Immature natural killer cell (primary cell): ENCODE measurements at places on chromosomes 7 and 10.

DNA sequence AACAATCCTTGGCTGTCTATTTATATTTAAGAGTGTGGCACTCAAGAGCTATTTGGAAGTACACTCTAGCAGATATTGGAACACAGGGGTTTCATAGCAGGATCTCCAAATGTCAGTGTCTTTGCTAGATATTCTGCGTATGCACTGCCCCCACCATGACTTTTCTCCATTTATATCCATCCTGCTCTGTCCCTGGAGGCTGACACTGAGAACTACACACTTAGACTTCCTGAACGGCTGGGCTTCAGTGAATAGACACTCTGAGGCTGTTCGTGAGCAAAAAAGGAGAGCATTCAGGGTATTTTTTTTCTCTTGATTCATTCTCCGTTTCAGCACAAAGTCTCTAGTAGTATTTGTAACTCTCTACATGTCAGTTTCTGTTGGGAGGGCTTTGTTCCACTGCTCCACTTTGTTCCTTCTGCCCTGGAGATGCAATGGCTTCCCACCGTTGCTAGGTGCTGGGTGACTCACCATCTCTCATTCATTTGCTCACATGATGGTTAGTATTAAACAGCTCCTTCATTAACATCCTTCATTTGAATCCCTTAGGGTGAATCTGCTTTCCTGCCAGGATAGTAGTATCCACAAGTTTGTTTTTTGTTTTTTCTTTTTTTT, 155.9 kb upstream of the SLC13A1 start:
- DNase-seq = no peak

- DNase-seq = no peak
Measured at GRCh38 chr10:48520594-48520993, 84.3 kb downstream of the ARHGAP22 start.

DNA sequence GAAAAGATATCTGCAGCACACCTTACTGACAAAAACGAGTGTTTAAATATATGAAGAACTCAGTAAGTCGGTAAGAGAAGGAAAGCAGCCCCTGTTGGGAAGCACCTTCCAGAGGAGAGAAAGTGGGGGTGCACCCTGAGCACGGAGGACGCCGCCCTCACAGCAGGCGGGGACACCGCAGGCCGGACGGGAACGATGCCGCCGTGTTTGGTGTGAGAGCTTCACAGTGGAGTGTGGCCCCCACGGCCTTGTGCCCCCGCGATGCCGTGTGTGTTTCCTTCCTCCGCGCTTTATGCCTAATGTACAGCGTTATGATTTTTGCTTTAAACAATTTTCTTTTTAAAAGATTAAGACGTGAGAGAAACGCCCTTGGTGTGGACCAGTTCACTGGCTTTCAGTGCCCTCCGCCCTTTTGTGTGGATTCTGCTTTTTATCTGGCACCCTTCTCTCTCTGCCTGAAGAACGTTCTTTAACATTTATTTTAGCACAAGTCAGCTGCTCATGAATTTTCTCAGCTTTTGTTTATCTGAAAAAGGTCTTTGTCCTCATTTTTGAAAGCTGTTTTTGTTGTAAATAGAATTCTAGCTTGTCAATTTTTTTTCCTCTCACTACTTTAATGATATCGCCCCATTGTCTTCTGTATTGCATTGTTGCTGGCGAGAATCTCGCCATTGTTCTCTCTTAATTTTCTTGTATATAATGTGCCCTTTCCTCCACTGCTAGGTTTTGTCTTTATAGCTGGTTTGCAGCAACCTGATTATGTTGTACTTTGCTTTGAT, 110.7 kb downstream of the INPP5A start:
- no peak for DNase-seq

DNA sequence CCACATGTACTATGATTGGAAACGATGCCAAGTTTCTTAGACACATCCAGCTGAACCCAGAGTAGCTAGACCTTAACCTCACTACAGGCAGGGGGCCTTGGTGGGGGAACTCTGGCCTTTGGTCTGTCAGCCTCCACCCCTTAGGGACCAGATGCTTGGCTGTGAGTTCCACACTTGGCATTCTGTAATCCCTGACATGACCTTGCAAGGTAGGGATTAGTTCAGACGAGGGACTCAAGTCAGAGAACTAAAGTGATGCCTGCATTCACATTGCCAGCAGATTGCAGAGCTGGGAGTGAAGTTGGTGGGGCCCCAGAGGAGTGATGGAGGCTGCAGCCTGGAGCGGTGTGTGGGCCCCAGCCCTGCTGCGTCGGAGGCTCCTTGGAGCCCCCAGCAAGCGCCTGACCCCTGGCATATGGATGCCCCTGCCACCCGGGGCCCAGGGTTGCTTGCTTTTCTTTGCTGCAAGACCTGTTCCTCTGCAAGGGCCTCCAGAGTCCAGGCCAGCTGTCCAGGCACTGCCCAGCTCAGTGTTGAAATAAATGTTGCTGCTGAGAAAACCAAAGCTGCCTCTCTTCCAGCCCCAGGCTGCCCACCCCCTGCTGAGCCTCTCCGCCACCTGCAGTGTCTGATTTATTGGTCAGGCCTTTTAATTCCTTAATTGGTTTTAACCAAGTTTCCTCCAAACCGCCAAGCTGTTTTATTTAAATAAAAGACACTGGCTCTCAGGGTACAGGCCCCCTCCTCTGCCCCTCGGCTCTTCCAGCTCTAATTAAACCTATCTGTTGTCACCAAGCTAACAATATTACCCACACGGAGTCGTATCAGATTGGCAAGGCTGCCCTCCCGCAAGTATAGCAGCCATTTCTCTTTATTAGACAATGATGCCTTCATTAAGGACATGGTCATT, 4.7 kb downstream of the NPTX2 start:
- no peak for DNase-seq
